ENCODE measurements at places on chromosomes 13 and 19.

DNA sequence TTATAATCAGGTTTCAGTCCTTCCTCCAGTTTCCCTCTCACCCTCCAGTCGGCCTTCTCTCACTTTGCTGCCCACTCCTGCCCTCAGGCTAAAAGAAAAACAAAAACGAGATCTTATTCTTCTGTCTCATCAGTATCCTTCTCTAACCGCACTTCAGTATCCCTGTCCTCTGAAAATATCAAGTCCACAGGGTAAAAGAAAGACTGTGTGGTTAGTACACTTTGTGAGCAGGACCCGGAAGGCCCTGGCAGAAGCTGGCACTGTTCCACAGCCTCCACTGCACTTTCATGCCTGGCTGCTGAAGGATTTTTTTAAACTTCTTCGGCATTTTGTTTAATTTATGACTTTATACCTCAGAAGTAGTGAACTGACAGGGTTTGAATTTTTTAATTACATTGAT lies 51.8 kb downstream of the TM9SF2 start:
- no peak for DNase-seq

DNA sequence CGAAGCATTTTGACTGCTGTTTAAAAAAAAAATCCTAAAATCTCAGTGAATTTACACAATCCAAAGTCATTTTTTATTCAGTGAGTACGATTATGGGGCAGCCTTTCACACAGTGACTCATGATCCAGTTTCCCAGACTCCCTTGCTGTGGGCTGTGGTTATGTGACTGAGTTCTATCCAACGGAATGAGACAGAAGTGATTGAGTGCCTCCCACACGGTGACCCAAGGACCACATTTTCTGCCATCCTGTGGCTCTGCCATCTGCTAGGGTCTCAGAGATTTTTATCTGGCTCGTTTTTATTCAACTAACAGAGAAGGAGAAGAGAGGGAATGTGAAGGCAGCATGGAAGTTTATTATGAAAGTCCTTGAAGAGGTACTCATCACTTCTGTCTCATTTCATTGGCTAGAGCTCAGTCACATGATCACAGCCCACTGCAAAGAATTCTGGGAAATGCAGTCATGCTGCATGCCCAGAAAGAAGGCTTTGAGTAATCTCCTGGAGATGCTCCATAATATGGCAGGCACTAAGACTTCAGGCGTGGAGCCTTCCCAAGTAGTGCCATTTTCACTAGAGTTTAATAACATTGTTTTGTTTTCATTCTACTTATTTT lies 999.4 kb downstream of the UQCRFS1 start:
- no peak for DNase-seq

GRCh38 chr13:69108486-69108885 lies 999.1 kb upstream of the ATXN8OS start:
- no peak for DNase-seq

- DNase-seq = no peak
Measured at GRCh38 chr13:39318161-39318560, 279.9 kb downstream of the NHLRC3 start.

- peak; percentile 7 for DNase-seq
Measured at GRCh38 chr13:94280349-94280748, 199.1 kb downstream of the DCT start.

DNA sequence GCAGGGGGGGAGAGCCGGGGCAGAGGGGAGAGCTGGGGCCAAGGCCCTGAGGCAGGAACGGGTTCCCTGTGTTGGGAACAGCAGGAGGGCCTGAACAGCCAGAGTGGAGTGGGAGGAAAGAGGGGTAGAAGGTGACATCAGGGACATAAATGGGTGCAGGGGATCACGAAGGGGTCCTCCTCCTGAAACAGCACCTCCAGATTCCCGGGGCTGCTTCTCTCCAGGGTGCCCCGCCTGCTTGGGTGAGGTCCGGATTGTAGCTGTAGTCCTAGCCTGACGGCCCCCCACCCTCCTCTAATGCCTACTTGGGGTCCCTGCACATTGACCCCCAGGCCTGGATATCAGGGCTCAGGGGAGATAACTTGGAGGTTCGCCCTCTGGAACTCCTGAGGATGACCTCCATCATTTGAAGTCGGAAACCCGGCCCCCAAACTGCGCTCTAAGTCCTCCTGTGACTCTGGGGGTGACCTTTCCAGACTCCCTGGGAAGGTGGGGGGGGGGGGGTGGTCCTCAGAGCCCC lies 473 bp upstream of the SCN1B start:
- DNase-seq = no peak

DNA sequence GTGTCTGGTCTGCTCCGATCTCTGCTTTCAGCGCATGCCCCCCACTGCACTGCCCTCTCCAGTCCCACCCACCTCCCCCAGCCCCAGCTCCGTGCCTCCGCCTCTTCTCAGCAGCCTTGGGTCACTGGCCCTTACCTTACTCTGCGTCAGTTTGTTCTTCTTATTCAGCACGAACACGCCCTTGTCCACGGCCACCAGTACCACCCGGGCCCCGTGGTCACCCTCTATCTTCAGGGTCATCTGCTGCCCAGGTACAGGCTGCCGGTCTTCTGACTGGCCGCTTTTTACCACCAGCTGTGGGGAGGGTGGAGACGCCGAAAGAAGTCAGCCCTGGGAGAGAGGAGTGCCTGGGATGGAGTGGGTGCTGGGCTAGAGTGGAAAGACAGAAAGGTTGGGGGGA lies 10.9 kb downstream of the C3 start:
- no peak for DNase-seq

- DNase-seq = no peak
Measured at GRCh38 chr19:19661675-19662251, 1.7 kb downstream of the ATP13A1 start.

GRCh38 chr19:35119578-35120155 lies 4.0 kb downstream of the FXYD3 start:
- no peak for DNase-seq

DNA sequence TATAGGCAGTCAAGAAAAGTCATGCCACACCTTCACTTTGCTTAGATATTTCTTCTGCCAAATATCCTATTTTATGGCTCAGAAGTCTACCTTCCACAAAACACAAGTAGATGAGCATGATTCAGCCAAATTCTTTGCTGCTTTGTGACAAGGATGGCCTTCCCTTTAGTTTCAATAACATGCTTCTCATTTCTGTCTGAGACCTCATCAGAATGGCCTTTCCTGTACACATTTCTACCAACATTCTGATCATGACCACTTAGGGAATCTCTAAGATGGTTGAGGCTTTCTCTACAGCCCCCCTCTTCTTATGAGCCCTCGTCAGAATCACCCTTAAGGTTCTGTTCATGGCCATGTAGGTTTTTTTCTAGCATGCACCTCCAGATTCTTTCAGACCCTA lies 96.2 kb downstream of the COL4A2 start:
- no peak for DNase-seq

Measured in smooth muscle cell of the brain vasculature (primary cell).